Ovary (tissue), 10 donors: ENCODE measurements at places on chromosomes 2 and 18. TPM values are rescaled to one million over a fixed set of nuclear protein-coding genes. Genes with fewer than 3 reads are reported as not detected.

DNA sequence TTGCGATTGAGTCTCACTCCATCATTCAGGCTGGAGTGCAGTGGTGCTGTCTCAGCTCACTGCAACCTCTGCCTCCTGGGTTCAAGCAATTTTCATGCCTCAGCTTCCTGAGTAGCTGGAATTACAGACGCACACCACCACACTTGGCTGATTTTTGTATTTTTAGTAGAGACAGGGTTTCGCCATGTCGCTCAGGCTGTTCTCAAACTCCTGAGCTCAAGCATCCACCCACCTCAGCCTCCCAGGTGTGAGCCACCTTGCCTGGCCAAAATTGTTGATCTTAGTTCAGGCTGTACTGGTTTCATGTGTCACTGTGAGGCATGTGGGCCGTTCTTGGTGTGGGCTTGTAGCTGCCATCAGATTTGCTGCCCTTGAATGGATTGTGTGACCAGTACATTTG lies 18.1 kb downstream of the CD8A start:
- DNase-seq = no peak

DNA sequence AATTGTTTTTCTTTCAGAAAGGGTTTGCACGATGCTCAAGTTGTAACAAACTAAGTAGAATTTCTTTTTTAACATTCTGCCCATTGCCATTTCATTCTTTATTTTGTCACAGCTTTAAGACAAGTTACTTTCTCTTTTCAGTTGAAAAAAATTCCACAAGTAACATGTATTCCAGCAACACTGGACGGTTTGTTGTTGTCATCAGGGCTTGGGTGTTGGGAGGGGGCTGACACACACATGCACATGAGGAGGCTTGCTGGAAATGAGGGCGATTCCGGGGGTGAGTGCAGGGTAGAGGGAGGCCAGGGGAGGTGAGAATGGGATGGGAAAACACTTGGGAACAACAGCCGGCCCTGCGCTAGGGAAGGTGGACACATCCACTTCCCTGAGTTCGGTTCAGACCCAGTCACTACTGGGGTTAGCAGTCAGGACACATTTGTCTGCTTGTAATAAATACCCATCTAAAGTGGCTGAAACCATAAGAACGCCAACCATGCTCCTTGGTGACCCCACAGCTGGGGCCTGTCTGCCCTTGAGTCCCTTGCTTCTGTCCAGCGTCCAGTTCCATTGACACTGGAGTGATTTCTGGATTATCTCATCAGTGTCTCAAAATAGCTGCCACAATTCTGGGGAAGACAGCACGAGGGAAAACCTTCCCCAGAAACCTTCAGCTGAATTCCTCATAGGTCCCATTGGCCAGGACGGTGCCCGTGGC lies 141.8 kb upstream of the BCL2L11 start:
- no peak for DNase-seq

- DNase-seq = no peak
Measured at GRCh38 chr2:109623923-109624322, 9.8 kb downstream of the SOWAHC start.

DNA sequence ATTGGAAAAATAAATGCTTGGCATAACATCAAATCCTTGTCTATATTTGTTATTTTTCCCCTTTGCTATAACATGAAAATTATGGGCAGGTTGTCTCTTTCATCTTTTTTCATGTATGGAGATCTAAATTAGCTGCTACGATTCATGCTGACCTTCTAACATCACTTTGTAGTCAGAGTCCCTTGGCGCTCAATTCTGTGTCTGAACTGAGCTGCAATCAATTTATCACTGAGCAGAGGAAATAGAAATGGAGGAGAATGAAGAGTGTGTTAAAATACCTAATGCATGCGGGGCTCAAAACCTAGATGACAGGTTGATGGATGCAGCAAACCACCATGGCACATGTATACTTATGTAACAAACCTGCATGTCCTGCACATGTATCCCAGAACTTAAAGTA lies 168.9 kb downstream of the CDH7 start:
- DNase-seq = no peak

GRCh38 chr2:118227698-118228508 lies 139.6 kb downstream of the INSIG2 start:
- no peak for DNase-seq

DNA sequence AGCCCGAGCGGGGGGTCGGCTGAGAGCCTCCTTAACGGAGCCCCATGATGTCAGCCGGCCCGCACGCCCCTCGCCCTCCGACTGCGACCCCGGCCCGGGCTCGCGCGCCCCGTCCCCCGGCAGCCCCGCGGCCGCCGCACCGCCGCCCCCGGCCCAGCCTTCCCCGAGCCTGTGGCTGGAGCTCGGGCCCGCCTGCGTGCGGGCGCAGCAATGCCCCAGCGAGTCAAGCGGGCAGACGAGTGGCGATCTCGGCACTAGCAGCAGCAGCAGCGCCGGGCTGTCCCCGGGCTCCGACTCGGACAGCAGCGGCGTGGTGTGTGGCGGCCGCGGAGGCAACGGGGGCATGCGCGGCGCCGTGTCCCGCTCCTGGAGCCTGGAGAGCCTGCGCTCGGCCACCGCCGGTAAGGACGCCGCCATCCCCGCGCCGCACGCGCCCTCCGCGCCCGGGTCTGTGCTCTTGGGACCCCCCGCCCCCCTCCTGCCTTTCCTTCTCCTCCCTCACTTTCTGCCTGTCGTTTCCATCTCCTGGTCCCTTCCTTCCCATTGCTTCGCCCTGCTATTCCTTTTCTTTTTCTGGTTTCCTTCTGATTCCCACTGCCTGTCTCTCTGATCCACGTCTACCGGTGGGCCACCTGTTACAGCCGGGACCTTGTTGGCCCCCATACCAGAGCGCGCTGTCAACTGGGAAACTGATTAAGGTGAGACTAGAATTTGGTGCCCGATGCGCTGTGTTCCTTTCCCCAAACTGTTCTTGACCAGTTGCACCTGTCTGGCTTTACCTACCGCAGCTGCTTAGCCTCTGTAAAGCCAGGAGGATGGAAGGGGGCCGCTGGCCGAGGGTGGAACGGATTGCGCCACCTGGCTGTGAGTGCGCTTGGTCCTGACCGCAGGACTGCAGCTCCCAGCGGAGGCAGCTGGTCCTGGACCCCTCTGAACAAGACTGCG lies 127.4 kb downstream of the ARHGEF4 start:
- no peak for DNase-seq

DNA sequence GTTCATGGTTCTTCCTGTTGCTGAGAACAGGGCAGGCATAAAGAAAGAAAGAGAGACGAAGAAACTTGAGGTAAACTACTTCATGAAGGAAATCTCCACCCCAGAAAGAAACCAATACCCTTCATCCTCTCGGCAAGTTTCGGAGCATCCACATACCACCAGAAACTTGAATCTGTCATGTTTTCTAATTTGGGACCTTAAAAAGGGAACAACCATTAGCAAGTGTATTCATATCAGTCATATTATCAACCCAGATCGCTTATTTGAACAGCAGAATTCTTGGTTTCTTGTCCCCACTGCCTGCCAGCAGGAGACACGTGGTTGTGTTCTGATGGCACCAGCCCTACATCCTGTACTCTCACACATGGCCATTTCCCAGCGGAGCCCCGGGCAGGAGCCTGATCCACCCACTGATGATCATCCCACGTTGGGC lies 53.2 kb upstream of the FZD7 start:
- DNase-seq = no peak

DNA sequence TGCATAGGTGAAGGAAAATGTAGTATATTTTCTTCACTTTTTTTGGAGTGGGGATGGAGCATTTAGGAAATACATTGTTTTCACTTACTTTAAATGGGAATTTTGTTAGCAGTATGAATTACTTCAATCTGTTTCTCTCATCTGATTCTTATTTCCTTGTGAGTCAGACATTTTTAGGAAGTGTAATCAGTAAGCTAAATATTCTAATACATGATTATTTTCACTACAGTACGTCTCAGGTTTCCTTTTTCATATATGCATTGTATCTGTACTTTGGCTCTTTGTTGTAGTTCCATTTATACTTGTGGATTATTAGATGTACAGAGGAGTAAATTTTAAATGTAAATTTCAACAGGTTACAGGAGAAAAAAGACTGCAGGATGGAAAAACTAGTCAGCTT lies 27.9 kb downstream of the GPD2 start:
- no peak for DNase-seq

GRCh38 chr2:54522624-54523281 lies 66.6 kb downstream of the SPTBN1 start:
- DNase-seq = no peak

- DNase-seq = no peak
Measured at GRCh38 chr2:43424262-43425207, 171.3 kb downstream of the THADA start.

DNA sequence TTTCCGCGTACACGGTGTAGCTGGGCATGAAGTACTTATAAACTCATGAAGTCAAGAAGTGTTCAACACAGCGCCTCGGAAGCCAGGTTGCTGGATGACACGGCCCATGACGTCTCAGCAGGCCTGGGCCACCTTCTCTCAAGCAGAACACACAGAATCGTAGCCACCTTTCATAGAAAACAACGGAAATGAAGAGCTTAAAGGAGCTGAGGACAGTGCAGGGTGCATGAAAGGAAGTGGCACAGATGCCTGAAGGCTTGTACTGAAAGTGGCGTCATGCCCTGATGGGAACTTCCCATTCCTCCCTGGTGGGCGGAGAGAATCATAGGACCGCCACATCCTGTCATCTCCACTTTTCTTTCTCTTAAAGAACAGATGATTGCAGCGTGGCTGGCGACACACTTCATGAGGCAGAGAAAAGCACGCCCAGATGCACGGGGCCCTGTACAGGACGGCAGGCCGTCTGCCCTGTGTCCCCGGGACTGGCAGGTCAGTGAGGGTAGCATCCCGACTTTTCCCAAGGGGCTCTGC lies 31.1 kb downstream of the HDAC4 start:
- DNase-seq = no peak

DNA sequence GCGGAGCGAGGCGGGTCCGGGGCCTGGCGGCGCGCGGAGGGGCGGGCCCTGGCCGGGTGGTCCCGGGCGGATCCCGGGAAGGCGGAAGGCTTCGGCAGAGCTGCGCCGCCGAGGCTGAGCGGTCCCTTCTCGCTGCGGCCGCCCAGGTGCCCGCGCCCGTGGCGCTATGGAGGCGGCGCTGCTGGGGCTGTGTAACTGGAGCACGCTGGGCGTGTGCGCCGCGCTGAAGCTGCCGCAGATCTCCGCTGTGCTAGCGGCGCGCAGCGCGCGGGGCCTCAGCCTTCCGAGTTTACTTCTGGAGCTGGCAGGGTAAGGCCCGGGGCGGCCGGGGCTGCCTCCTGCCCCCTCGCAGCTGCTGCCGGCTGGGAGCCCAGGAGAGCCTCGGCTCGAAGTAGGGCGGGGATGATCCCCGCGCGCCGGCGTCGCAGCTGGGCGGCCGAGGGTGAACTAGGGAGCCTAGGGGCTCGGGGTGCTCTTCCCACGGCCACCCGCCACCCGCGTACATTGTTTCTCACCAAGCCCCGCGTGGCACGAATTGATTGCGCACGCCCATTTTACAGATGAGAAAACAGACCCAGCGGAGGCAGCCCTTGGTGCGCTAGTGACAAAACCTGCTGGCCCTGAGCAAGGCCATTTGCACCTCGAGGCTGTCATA lies at the start of gene SLC66A3:
TSS of gene SLC66A3 (plus strand) at position 87 of the 655 bp plus-strand sequence. CDS start at position 167, 80 bp downstream.
- no peak for DNase-seq

GRCh38 chr2:42074661-42075060 lies 26.8 kb downstream of the PKDCC start:
- no peak for DNase-seq

DNA sequence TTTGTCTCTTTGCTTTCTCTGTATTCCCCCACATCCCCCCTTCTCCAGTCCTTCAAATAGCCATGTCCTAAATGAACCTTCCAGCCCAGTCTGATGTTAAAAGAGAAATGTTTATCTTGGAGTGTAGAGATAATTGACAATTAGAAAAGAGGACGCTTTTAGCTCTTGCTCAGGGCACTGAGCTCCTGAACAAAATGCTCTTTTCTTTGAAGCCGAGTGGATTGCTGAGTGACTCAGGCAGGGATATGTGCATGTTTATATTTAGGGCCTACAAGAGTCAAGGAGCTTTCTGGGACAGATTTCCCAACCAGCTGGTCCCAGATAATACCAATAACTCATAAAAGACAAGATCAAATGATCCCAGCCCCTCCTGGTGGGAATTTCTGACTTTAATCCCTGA lies 88.0 kb upstream of the SETBP1 start:
- DNase-seq = no peak

GRCh38 chr2:21438949-21439348 lies 315.2 kb downstream of the TDRD15 start:
- DNase-seq = no peak

DNA sequence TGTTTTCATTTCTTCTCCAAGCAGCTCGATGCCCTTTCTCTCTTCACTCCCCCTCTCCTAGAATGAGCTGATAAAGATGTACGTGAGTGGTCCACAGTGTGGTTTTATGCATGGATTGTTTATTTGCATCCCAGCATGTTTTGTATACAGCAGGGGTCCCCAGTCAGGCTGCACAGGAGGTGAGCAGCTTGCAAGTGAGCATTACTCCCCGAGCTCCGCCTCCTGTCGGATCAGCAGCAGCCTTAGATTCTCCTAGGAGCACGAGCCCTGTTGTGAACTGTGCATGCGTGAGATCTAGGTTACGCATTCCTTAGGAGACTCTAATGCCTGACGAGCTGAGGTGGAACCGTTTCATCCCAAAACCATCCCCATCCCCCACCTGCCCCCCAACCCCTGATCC lies 262.6 kb downstream of the AGAP1 start:
- no peak for DNase-seq

DNA sequence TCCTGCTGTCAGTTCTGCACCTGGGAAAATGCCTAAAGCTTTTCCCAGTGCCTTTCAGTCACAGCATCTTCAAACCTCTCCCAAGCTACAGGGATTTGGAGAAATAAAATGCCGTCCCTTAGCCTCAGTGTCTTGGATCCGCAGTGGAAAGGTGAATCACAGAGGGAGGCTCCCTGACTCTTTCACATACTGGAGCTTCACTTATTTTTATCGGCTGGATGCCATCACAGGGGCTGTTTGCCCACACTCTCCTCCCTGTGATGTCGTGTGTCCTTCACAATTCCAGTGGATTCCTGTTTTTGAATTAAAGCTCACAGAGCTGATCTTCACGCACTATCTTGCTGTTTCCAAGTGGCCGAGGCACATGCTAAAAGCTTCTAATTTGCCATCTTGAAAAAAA lies 1303.1 kb upstream of the DDX18 start:
- DNase-seq = no peak

GRCh38 chr18:37476182-37476581 lies 89.4 kb downstream of the CELF4 start:
- no peak for DNase-seq

GRCh38 chr2:84494070-84494469 lies 22.2 kb upstream of the DNAH6 start:
- DNase-seq = no peak

- DNase-seq = no peak
Measured at GRCh38 chr2:145503511-145503910, 983.6 kb upstream of the ZEB2 start.

DNA sequence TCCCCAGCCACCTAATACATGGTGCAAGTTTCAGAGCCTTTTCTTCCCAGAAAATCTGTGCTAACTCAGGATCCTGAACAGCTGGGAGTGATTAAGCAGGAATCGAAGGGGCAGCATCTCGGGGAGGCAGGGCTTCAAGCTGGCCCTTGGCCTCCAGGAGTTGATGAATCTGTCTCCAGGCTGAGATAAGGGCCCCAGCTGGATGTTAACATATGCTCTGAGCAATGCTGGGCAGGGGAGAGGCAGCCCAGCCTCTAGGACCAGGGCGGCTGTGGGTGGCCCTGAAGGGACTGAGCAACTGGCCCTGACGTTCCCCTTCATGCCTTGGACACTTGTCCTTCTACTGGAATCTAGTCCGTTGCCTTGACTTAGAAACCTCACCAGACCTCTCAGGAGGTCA lies 84.1 kb upstream of the EPC2 start:
- DNase-seq = no peak

Gene TUBB6
- polyA plus RNA-seq = 95.5 TPM

Gene FEZ2
- 28.9 TPM for polyA plus RNA-seq

Gene KCNE4
- polyA plus RNA-seq = 7.5 TPM

Gene RAB27B
- polyA plus RNA-seq = 1.9 TPM

Gene CTAGE1
- not detected for polyA plus RNA-seq

Gene KCNF1
- polyA plus RNA-seq = 0.13 TPM
